ENCODE measurements at places on chromosomes 1 and 21.

DNA sequence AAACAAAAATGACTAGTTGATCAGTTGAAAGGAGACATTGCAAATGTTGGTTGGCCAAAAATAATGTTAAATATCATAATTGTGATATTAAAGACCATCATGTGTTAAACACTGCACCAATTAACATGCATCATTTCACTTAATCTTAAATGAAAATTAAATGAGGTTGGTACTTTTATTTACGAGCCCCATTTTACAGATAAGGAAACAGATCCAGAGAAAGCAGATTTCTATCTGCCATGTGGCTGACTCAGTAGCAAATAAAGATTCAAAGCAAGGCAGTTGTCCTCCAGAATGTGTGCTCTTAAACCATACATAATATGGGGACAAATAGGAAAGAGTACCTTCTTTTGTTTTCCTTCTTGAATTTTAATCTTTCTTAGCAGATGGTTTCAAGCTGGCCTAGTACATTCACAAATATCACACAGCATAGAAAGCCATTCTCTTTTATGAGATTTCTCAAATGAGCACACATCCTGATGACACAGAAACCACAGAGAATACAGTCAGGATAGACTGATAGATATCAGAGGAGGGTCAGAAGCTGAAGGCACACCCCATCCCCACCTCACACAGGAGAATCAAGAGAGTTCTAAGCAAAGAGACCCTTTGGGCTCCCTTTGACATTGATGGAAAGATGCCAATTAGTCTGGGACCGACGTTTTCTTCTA, 647.9 kb upstream of the CAMK1G start:
- no peak for DNase-seq

- no peak for DNase-seq
Measured at GRCh38 chr1:25072461-25072860, 142.4 kb upstream of the RUNX3 start.

DNA sequence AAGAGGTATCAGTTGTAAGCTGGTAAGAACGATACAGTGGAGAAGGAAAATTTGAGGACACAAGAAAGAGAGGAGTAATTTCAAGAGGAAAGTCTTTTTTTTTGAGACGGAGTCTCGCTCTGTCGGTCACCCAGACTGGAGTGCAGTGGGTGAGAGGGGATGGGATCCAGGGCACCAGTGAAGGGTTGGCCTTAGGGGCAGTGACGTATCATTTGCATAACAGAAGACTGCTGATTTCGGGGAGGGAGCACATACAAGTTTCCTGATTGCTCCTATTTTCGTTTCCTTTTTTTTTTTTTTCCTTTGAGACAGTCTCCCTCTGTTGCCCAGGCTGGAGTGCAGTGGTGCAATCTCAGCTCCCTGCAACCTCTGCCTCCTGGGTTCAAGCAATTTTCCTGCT, 4.2 kb downstream of the S100A13 start:
- no peak for DNase-seq

DNA sequence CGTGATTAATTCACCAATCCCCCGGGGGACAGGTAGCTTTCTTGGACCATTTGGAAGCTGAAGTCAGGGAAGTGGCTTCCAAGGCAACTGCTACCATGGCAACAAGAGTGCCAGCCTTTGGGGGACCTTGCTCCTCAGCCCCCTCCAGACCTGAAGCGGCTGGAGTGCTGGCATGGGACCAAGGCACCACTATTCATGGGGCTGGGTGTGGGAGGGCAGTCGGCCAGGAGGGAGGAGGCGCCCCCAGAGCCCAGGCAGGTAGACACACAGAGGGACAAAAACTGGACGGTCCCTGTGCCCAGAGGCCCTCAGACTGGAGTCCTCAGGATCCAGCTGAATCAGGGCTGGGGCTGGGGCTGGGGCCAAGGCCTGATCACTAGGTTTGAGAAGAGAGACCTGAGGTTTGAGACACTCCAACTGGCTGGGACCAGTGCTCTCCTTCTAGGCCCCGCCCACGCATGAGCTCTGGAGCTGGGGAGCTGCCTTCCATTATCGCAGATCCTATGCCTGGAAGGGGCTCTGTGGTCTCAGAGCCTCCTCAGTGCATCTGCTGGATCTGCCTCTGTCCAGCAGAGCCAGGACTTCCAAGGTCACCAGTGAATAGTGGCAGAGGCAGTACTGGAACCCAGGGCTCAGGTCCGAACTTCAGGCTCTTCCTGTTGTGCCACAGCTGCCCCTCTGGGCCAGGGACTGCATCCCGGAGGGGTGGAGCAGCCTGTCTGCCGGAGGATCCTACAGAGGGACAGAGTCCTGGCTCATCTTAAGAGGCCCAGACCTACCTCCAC, 3.3 kb upstream of the KNCN start:
- DNase-seq, result peak; percentile 71

DNA sequence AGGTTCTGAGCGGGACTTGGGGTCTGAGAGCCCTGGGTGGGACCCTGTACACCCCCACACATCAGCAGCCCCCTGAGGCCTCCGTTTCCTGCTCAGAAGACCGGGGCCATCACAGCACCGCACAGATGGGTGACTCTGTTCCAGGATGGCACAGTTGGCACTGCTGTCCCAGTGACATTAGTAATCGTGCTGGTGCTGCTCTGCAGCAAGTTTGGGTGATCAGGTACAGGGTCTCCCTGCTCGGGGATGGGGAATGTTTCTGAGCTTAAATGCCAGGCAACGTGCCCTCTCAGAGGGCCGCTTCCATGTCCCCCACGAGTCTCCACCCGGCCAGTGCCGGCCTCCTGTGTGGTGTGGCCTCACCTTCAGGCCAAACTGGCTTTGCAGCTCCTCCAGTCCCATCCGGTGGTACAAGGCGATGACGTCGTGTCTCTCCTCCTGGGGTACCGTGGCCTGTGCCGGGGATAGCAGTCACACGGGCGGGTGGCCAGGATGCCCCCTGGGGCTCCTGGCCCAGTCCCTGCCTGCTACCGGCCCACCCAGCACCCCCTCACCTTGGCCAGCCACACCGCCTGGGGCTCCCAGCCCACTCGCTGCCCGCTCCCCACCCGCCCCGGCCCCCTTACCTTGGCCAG, 17.1 kb downstream of the PRXL2B start:
- DNase-seq, result no peak

Data from eye (tissue), 1 donor.